ENCODE measurements at places on chromosomes 12 and 14.

DNA sequence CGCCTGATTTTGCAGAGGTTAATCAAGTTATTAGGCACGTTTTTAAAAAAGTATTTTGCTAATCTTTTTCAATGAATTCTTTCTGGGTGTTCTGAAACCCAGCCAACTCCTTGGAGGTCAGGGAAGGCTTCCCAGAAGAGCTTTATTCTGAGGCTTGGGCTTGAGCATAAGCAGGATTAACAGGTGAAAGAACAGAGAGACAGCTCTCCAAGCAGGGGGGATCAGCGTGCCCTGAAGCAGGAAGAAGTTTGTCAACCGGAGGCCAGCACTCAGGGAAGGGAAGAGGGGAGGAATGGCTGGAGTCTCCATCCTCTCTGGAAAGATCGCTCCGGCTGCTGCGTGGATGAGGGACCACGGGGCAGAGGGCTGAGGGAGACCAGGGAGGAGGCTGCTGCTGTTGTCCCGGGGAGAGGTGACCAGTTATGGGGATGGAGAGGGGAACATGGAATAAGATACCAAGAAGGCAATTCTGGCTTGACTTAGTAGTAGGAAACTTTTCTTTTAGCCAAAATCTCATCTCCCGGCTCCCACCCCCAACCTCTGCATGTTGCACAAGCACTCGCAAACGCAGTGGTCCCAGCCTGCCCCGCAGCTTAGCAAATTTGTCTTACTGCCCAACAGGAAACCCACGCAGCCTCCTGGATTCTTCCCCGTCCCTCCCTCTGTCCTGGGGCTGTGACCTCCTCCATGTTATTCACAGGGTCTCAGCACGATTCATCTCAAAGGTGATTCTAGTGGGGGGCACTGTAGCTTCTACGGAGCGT lies 1.1 kb upstream of the SSH1 start:
- DNase-seq = no peak

GRCh38 chr14:71613168-71613567 lies 319.1 kb upstream of the RGS6 start:
- no peak for DNase-seq

DNA sequence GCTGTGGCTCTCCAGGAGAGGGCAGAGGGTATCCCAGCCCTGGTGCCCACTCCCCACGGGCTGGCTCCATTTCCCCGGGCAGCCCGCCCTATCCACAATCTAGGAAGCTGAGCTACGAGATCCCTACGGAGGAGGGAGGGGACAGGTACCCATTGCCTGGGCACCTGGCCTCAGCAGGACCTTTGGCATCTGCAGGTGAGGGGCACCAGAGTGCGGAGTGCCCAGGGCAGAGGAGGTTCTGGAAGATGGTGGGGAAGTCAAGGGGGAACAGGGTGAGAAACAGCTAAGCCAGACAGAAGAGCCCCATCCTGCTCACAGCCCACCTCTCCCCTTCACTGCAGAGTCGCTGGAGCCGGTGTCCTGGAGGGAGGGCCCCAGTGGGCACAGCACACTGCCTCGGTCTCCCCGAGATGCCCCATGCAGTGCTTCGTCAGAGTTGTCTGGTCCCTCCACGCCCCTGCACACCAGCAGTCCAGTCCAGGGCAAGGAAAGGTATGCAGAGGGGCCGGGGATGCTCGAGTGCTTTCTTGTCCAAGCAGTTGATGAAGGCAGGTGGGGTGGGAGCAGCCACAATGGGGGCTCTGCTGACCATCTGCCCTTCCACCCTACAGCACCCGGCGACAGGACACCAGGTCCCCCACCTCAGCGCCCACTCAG lies 10.3 kb downstream of the TNS2 start:
- DNase-seq = no peak

- no peak for DNase-seq
Observed at GRCh38 chr14:26401179-26401968, 196.5 kb downstream of the NOVA1 start.

DNA sequence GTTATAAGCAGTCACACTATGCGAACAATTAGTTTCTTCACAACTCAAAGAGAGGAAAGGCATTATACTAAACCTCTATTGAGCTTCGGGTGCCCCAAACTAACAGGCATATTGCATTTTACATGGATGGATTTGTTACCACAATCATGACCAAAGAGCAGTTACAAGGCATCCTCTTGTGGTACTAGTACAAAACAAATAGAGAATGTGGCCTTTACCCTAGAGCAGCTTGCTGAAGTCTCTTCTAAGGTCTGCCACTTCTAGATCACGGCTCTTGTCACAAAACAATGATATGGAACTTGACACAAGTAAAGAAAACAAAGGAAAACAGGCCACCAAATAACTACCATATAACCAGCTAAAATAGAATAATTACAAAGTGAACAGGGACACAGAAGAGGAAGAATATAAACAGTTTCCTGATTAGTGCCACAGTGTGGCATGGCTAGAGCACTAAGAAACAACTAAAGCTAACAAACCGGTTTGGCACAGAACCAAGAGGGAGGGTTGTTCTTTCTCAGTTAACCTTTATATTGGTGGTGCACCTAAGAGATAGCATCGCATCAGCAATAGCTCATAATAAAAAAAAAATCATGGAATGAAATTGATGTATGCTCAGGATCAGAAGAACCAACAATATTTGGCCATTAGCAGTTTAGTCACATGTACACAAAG lies 209.7 kb upstream of the ATP2B1 start:
- no peak for DNase-seq

- DNase-seq = no peak
Observed at GRCh38 chr14:81256289-81256960, 35.7 kb upstream of the GTF2A1 start.

GRCh38 chr12:34599530-34600513 lies 577.5 kb downstream of the ALG10 start:
- DNase-seq = no peak

DNA sequence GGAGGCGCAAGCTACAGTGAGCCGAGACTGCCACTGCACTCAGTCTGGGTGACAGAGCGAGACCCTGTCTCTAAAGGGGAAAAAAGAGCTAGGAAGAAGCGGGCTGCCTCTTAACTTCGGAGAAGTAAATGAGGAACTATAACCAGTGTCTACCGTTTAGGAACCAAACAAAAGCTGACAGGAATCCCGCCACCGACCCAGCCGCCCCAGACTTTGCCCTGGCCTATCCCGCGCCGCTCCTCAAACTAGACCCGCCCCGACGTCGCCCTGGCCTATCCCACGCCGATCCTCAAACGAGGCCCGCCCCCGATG lies 568 bp upstream of the SIVA1 start:
- no peak for DNase-seq

GRCh38 chr12:132700212-132700822 lies 10.3 kb upstream of the PGAM5 start:
- DNase-seq = no peak

DNA sequence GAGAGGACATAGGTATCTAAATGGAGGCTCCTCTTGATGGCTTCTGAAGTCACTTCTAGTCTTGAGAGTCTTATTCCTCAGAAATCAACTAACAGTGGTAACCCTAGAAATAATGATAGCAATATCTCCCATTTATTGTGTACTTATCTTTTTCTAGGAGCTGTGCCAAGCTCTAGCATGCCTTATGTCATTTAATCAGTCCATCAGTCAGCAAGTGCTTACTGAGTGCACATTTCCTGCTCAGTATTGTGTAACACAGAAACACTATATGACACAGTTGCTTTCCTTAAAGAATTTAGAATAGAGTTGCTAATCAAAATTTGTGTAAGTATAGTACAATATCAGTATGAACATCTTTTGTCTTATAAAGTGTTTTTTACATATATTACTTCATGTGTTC lies 36.6 kb downstream of the KRT76 start:
- DNase-seq = no peak

All from stimulated activated CD8-positive, alpha-beta memory T cell treated with anti-CD3 and anti-CD28 coated beads, Interleukin-4, amount 100 ng/mL, for 1 hour (primary cell).